ENCODE measurements at places on chromosomes 1 and 21.

- no peak for DNase-seq
Measured at GRCh38 chr1:213698092-213698702, 289.6 kb upstream of the PROX1 start.

- no peak for DNase-seq
Measured at GRCh38 chr1:218804014-218804785, 369.5 kb upstream of the LYPLAL1 start.

- DNase-seq: no peak
Measured at GRCh38 chr1:204355913-204356312, 3.8 kb downstream of the PLEKHA6 start.

- DNase-seq: no peak
Measured at GRCh38 chr21:35925497-35925896, 134.8 kb downstream of the SETD4 start.

DNA sequence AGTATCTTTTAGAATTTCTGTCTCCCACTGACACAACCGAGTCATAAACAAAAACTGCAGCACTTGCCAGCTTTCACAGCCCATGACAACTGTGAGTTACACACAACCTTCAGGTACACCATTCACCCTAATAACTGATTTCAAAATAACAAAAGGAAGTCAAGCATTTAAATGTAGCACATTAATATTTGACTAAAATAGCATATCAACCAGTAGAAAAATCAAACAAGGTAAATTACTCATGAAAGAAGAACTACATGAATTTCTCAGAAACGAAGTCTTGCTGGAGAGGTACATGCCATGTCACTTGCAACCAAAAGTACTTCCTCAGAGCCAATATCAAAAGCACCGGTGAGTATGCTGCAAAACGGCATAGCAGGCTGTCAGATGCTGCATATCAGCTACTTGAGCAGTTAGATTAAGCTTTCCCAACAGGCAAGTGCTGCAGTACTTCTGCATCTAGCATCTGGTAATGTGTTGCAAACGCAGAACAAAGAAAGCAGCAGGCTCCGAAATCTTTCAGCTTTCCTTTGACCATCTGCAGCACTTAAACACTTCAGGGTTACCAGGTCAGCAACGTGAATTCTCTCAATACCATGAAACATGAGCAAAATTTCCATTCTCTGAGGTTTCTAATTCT lies 223.2 kb downstream of the SMYD3 start:
- DNase-seq: no peak

- DNase-seq: no peak
Measured at GRCh38 chr1:116429821-116430374, 56.9 kb downstream of the ATP1A1 start.

- DNase-seq: no peak
Measured at GRCh38 chr21:16179773-16180172, 450.0 kb downstream of the USP25 start.

Data from stimulated activated CD8-positive, alpha-beta memory T cell treated with anti-CD3 and anti-CD28 coated beads, Interleukin-7, amount 100 ng/mL, for 4 hours (primary cell).